Astrocyte (in vitro differentiated cells and primary cell): ENCODE measurements at places on chromosomes 1 and 21. TPM values are rescaled to one million over a fixed set of nuclear protein-coding genes. Genes with fewer than 3 reads are reported as not detected.

GRCh38 chr1:26574018-26574417 is 44.5 kb downstream of the RPS6KA1 start:
- DNase-seq, result no peak

Gene NCF2
- total RNA-seq, result 4.3 and 4.9 TPM in 2 replicates

DNA sequence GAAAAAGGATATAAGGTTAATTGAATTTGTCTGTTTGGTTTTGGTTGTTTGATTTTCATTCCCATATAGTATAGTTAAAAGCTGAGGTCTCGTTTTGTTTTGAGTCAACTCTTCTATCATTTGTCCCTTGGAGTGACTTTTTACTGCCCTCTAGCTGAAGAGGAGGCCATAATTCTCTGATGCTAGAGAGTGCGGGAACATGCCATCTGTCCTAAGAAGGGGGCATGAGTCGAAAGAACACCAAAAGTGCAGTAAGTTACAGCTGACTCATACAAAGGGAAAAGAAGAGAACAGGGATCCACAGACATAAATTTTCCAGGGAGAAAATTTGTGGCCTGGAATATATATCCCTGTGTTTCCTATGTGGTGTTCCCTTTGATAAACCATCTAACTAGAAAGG is 4.1 kb downstream of the KRTAP21-3 start:
- no peak for DNase-seq

- DNase-seq, result no peak
Observed at GRCh38 chr21:17554679-17555465, 42.0 kb downstream of the CXADR start.

Gene SAMSN1
- total RNA-seq, result 0.09 TPM in 1 of 2 replicates, not detected in the other

GRCh38 chr1:234971586-234972297 is 156.9 kb downstream of the TOMM20 start:
- no peak for DNase-seq

DNA sequence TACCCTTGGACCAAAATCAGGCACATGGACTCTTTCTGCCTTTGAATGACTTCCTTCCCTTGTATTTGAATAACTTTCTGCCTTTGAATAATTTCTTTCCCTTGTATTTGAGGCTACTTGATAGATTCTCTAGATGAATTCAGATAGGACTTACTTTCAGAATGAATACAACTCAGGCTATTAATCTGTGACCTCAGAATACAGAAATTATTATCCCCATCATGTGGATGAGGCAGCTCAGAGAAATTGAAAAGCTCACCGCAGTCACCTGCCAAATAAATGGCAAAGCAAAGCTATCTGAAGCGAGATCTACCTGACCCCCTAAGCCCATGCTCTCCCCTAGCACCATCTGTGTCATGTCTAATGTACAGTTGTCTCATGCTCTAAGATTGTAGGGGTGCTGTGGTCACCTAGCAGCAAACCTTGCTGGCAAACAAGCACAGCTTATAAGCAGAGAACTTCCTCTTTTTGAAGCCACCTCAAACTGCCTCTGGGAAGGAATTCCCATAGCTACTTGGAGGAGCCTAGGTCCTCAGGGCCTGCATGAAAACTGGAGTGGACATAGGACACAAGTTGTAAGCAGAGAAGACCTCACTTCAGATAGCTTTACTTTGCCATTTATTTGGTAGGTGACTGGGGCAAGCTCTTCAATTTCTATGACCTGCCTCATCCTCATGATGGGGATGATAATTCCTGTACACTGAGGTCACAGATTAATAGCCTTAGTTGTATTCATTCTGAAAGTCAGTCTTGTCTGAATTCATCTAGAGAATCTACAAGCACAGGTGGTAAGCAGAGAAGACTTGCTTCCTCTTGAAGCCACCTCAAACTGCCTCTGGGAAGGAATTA is 66.1 kb downstream of the FASLG start:
- DNase-seq, result no peak

GRCh38 chr1:91092503-91092902 is 70.7 kb upstream of the ZNF644 start:
- DNase-seq, result peak; percentile 25

DNA sequence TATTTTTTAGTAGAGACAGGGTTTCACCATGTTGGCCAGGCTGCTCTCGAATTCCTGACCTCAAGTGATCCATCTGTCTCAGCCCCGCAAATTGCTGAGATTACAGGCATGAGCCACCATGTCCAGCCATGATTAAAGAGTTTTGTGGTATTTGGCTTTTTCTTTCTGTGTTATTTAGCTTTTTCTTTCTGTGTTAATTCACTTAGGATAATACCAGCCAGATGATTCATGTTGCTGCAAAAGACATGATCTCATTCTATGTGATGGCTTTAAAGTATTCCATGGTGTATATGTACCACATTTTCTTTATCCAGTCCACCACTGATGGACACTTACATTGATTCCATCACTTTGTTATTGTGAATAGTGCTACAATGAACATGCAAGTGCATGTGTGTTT is 1135.2 kb downstream of the AMY1C start:
- no peak for DNase-seq

GRCh38 chr1:76933847-76934815 is 66.9 kb downstream of the ST6GALNAC5 start:
- DNase-seq, result no peak

DNA sequence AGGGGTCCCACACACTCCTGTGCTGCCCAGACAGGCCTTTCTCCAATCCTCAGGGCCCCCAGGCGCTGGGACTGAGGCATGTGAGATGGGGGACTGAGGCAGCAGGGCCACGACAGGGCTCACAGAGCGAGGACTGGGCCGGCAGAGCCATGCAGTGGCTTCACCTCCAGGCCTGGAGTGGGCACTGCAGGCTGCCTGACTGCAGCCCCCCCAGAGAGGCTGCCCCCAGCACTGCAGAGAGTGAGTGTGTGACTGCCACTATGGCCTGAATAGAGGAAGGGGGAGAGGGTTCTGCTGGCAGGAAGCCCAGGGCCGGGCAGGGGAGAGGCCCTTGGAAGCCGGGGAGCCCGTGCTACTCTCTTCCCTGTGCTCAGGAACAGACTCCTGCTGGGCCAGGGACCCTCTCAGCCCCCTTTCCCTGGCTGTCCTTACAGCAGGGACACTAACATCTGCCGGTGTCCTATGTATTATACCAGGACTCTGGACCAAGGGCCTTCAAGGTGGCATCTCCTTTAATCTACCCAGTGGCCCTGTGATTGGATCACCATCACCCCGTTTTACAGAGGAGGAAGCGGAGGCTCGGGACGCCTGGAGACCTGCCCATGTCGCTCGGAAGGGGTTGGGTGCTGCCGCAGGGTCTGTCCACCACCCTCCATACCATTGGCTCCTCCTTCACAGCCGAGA is 20.2 kb upstream of the PLEKHG5 start:
- DNase-seq, result no peak

DNA sequence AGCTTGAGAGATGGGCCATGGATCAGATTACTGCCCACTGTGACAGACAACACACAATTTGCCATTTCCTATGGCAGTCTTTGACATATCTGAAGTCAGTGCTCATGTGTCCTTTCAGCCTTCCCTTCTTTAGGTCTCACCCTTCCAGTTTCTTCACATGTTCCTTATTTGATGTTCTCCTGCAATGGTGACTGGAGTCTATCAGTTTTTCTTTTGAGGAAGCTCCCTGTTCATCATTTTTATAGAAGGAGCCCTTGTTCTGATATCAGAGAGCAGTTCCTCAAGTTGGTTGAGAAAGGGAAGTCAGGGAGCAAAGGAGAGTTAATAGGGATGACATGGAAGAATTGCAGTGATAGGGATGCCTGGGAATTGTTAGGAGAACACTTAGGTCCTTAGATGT is 42.2 kb downstream of the DISC1 start:
- DNase-seq, result no peak

- no peak for DNase-seq
Observed at GRCh38 chr1:85563139-85563538, 17.4 kb upstream of the CCN1 start.

GRCh38 chr1:98323906-98324358 is 337.6 kb upstream of the SNX7 start:
- peak; percentile 99 for DNase-seq

GRCh38 chr1:242723044-242723716 is 198.7 kb upstream of the PLD5 start:
- DNase-seq, result no peak

DNA sequence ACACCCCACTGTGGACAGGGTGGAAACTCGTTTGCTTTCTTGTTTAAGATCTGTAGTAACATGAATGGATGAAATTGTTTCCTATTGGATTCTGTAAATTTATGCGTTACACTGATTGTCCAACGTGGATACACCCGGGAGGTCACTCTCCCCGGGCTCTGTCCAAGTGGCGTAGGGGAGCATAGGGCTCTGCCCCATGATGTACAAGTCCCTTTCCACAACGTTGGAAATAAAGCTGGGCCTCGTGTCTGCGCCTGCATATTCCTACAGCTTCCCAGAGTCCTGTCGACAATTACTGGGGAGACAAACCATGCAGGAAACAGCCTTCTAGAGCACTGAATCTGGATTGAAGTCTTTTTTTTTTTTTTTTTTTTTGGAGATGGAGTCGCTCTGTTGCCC is 1.4 kb downstream of the RCC1 start:
- no peak for DNase-seq

GRCh38 chr1:22556391-22557104 is 6.7 kb upstream of the EPHA8 start:
- no peak for DNase-seq

- no peak for DNase-seq
Observed at GRCh38 chr1:205266611-205267305, 39.0 kb downstream of the TMCC2 start.

Gene TEKT2
- total RNA-seq, result 0.38 and 0.39 TPM in 2 replicates

DNA sequence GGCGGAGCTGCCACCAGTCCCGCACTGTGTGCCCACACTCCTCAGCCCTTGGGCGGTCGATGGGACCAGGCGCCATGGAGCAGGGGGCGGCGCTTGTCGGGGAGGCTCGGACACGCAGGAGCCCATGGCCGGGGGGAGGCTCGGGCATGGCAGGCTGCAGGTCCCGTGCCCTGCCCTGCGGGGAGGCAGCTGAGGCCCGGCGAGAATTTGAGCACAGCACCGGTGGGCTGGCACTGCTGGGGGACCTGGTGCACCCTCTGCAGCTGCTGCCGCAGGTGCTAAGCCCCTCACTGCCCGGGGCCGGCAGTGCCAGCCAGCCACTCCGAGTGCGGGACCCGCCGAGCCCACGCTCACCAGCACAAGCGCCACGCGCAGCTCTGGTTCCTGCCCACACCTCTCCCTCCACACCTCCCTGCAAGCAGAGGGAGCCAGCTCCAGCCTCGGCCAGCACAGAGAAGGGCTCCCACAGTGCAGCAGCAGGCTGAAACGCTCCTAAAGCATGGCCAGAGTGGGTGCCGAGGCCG is 267.7 kb downstream of the RYR2 start:
- DNase-seq, result no peak

GRCh38 chr1:16621300-16621658 is 7.9 kb upstream of the NBPF1 start:
- no peak for DNase-seq

DNA sequence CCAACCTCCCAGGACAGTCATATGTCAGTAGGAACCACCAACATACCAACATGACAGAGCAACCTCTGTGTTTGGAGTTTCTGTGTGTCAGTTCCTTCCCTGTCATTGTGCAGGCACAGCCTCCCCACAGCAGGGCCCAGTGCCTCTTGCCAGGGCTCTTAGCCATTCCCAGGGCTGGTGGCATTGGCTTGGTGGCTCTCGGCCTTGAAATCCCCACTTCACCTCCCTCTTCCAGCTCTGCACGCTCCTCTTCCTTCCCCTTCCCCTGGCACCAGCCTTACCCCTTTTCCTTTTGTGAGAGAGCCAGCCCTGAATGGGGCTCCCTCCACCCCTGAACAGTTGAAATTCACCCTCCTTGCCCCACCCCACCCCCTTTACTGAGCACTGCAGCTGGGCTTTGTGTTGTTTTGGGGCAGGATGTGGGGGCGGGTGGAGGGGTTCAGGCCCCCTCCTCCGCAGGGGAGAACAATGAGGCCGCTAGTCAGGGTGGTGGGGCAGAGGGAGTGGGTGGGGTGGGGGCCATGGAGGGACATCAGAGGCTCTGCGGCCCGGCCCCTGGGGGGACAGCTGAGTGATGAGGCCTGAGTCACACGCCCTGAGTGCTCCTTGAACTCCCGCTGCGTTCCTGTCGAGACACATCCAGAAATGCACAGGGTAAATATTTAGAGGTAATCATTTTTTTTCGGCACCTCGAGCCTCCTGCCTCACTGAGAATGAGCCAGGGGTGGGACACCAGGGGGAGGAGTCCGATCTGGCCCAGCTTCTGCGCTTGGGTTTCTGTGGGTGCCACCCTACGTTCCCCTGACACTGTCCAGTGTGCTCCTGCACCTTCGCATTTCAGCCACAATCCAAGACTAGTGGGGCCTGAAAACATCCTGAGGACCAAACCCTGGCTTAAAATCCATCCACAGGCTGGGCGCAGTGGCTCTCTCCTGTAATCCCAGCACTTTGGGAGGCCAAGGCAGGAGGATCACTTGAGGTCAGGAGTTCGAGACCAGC is 28.6 kb downstream of the LGR6 start:
- DNase-seq, result no peak

DNA sequence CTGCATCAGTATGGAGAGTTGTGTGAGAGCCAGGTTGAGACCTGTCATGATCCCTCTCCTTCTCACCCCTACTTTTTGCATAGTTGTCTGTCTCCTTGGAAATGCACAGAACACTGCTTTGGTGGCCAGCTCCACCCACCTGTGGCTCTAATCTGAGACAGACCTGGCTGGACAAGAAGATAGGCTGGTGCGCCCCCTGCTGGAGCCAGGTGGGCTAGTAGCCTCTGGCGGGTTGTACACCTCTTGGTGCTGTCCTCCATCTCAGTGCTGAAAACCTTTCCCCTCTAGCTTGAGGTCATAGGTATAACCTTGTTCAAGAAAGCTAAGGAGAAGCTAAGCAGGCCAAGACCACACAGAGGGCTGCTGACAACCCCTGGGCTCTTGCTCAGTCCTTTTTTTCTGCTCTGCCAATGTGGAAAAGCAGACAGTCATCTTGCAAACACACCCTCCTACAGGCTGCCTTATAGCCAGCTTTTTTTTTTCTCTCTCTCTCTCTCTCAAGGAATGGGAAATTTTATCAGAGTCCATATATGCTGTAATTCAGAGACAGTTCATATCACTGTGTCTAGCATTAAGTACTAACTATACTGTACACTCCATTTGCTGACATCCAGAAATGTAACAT is 58.8 kb upstream of the SPATA6 start:
- DNase-seq, result peak; percentile 9

GRCh38 chr21:31397515-31397926 is 53.5 kb upstream of the TIAM1 start:
- DNase-seq, result no peak

DNA sequence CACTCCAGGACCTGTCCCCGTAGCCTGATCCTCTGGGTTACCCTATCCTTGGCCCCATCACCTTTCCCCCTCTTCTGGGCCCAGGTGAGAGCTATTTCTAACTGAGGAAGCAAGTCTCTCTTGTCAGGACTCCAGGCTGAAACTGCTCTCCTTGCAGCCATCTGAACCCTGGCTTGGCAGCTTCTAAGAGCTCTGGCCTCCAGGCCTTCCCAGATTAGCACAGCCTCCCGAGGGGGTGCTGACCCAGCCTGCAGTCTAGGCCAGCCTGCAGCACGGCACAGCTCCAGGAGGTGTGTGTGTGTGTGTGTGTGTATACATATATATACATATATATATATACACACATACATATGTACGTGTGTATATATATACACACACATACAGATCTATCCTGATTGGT is 17.4 kb downstream of the CACNA1S start:
- no peak for DNase-seq
